Dorsolateral prefrontal cortex (tissue), 122 donors: ENCODE measurements at places on chromosomes 13 and 19.

DNA sequence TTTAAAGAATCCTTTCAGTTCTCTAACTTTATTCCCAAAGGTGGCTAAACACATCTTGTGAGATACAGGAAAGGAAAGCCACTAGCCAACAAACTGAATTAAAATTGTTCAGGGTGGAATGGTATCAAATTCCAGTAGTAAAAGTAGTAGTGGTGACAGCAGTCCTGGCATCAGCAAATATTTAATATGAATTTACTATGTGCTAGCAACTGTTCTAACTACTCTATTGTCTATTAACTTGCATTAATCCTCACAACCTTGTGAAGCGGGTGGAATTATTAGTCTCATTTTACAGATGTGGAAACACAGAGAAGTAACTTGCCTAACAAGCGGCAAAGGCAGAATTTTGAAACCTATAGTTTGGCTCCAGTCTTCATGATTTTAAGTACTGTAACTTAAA, 130.1 kb downstream of the KLF12 start:
- no peak for DNase-seq

- no peak for DNase-seq
Observed at GRCh38 chr13:91655731-91656130, 257.3 kb downstream of the GPC5 start.

GRCh38 chr13:62302341-62302740, 886.7 kb upstream of the PCDH20 start:
- DNase-seq: no peak

GRCh38 chr19:1441677-1442438, 3.7 kb downstream of the RPS15 start:
- no peak for DNase-seq

- DNase-seq: no peak
Observed at GRCh38 chr19:18269070-18269723, 5.1 kb downstream of the IQCN start.

DNA sequence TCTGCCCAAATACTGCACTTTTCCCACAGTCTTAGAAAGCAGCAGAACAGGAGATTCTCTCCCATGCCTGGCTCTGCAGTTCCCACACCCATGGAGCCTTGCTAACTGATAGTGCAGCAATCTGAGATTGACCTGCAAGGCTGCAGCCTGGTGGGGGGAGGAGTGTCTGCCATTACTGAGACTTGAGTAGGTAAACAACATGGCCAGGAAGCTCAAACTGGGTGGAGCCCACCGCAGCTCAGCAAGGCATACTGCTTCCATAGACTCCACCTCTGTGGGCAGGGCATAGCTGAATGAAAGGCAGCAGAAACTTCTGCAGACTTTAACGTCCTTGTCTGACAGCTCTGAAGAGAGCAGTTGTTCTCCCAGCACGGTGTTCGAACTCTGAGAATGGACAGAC, 358.5 kb upstream of the PCDH9 start:
- DNase-seq: no peak

GRCh38 chr19:15195371-15196334, 5.1 kb downstream of the NOTCH3 start:
- no peak for DNase-seq

- peak; percentile 93 for DNase-seq
Observed at GRCh38 chr19:3434630-3435553, 45.4 kb downstream of the SMIM24 start.

DNA sequence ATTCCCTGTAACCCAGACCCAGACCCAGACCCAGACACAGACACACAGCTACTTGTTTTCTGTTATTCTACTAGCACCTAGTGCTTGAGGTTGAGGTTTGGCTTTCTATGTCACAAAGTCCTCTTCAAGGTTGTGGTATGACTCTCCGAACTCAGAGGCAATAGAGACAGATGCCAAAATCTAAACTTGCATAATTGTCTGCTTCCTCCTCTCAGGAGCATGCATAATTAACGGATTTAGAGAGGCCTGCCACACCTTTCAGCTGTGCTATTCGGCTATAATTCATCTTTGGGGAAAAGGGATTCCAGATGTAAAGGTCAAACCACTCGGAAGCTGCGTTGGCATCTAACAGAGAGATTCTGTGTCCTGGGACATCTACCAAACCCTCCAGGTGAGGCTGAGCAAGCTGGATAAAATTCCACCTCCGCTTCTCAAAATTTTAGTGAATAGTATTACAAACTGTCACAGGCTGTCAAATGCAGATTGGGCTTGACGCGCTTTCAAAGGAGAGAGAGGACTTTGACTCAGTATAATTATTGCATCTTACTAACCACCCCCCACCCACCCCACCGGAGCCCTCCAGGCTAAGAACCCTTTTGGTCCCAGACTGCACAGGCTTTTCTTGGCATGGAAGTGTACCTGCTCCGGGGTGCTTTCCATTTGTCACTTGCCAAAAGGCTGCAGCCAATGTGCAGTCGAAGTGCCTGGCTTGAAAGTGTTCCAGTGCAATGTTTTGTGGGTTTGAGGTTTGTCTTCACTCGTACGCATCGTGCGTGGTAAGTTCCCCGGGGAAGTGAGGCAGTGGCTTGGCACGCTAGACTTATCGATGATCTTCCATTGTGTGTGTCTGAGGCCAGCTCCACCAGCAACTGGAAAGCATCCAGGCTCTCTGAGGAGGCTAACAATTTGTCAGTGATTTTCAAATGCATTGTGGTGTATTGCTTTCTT, 194.1 kb downstream of the TDRD3 start:
- DNase-seq: no peak

DNA sequence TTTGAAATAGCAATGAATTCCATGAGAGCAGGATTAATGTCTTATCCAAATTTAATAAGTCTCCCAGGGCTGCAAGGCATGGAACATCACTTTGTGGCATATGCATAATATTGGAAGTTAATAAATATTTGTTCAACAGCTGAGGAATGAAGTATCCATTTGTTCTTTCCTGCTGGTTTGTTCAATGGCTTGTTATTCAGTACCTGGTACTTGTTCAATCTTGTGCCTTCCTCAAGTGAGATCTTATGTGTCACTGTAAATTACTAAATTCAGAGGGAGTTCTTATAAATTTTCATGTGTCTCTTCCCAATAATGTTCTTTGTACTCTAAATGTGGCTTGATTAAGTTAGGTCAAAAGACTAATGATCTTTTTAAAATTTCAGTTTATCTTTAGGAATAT, 1105.5 kb upstream of the SPRY2 start:
- DNase-seq: no peak

DNA sequence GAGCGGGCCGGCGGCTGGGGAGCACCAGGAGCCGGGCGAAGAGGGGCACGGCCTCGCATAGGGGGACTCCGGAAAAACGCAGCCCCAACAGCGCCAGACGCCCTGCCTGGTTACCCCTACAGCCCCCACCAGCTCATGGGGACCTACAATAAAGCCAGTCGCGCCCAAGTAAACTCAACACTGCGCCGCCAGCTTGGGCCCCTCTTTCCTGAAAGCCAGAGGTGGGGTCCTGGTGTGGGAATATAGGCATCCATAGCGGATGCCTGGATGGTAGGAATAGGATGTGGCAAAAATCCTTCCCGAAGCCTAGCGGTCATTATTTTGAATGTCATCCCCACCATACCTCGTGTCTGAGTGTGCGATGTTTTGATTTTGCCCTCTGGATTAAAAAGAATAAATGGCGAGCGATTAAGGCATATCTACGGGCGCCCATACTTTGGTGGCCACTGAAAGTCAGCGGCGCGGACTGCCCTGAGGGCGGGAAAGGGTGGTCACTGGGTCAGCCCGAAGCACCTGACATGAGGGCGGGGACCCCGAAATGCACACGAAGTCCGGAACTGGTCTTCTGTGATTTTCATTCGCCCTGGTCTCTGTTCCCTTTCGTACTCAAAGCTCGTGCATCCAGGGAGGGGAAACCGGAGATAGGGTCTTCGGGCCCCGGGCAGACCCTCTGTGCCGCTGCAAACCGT, at the start of the genes NHLRC3 and PROSER1:
TSS of gene NHLRC3 (plus strand) at position 577 of the 689 bp plus-strand sequence. CDS start 184 bp downstream, outside the sequence.
TSS of gene PROSER1 (minus strand) at position 210 of the 689 bp plus-strand sequence. CDS start 847 bp downstream, outside the sequence.
- peak; percentile 96 for DNase-seq

- no peak for DNase-seq
Observed at GRCh38 chr13:24153347-24153746, 7.2 kb upstream of the SPATA13 start.
